ENCODE measurements at places on chromosomes 1 and 21.

DNA sequence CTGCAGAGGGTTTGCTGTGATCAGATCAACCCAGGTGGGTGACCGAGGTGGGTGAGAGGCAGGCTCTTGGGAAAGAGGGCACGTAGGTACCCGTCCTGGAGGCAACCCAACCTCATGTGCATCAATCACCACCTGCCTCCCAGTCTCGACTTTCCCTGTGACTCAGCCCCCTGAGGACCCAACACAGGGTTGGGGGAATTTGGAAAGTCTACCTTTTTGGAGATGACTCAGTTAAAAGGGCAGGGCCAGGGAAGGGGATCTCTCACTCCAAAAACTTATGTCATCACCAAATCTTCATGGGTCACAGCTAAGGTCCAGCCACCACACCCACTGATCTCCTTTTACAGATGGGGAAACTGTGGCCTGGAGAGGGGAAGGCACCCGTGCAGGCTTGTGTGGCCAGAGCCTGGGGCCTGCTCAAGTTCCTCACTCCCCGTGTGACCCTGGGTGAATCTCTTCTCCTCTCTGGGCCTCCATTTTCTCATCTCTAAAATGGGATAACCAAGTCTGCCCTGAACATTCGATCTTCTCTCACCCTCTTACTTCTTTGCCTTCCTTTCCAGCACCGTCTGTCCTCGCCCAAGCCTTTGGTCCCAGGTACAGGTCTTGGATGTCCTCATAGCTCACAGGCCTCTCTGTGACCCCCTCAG, 34.6 kb upstream of the WNT4 start:
- no peak for DNase-seq

GRCh38 chr1:169563019-169563615, 23.2 kb downstream of the F5 start:
- no peak for DNase-seq

- DNase-seq, result no peak
These were observed 56.6 kb downstream of the ADSS2 start for GRCh38 chr1:244394826-244395765.

DNA sequence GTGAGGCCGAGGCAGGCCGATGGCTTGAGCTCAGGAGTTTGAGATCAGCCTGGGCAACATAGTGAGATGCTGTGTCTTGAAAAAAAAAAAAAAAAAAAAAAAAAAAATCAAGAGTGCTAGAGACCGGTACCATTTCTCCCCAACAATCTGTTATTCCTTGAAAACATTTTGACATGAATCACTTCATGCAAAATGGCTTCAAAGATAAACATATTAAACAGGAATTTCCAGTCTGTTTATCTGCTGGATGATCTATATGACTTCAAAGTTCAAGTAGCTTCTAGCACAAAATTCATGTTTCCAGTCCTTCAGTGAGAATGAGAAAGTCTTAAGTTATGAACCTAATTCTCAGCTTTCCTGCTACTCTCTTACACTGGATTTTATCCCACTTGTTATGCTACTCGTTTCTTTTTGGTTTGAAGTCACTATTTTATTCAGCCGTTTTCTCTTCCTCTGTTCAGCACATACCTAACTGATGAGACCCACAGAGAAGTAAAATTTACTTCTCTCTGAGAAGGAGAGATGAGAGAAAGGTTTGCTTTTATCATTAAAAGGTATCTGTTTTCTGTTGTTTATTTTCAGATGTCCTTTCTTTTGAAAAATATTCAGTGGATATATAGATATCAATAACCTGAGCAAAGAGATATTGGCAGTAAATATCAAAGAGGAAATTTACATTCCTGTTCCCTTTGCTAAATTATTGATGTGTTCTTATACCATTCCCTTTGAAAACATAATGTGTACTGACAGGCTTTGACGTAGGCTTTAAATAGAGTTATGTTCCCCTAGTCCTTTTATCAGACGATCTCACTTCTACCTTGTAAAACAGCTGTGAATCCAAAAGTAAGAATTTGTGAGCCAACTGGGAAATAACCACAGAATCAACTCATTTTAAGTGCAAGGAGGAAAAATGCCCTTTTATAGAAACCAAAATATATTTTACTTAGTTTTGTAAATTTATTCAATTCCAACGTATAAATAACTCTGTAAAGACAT, 38.2 kb downstream of the CD46 start:
- no peak for DNase-seq

GRCh38 chr1:203353486-203353885, 2.6 kb upstream of the FMOD start:
- no peak for DNase-seq

DNA sequence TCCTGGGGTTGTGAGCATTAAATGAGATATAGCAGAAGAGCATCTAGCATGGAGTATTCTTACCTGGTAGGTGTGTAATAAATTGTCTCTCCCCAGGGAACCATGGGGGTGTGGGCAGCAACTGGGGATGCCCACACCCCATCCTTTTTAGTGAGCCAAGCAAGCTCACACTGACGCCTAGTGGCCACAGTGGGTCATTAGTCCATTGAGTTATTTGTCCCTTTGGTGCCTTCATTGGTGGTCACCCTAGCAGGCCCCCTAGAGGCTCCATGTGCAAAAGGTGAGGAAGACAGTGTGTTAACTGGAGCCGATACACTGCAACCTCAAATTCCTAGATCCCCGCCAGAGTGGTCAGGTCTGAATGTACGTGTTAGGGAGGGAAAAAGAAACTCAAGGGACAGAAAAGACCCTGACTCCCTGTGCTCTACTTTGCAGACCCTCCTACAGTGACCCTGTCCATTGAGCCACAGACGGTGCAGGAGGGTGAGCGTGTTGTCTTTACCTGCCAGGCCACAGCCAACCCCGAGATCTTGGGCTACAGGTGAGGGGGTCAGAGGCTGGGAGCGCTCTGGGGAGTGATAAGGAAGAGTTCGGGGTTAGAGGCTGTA, 93.3 kb upstream of the CD1D start:
- no peak for DNase-seq

DNA sequence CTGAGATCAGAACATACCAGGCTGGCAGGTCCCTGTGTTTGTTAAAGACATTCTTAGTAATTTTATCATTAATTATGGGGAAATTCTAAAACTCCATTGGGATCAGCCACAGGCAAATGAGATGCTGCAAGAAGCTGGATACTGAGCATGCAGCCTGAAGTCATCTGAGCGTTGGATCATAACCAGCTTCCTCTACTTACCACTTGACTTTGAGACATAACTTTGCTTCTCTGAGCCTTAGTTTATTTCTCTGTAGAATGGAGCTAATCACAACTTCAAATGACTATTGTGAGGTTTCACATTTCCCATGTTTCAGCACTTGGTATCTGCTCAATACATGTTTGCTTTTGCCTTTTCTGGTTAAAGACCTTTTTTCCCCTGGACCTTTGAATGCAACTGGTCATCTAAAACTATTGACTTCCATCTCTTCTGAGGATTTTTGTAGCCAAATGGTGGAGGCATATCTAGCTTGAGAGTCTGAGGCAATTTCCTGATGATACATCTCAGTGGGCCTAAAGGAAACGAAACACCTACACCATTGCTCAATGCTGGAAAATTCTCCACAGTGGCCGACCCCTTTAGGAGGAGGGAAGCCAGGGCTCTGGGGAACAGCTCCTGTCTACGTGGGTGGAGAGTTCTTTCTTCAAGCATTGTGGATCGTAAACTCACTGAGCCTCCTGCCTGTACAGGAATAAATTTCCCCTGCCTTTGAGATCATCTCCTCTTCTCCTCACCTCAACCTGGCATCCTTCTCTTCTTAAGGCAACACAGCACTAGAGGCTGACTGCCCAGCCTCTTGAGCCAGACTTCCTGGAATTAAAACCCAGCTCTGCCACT, 109.1 kb upstream of the HOOK1 start:
- no peak for DNase-seq

DNA sequence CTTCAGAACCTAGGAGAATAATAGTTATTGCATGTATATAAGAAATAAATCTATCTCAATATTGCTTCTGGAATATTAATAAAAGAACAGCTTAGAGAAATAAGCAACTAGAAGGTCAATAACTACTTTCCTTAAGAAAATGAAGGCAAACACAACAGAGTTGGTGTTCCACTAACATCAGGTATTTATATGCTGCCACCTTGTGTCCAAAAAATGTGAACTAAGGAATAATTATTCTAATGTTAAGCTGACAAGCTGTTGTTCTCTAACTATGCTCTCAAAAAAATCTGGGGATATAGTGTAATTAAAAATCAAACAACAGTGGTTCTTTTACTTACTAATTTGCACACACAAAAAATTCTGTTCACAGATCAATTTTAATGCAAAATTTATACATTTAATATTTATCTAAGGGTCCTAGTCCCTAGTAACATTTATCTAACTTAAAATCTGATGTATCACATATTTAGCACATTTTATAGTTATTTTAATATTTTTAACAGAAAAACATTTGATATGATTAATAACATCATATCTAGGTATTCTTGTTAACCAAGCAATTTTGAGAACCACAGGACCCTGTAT, 39.6 kb downstream of the UCHL5 start:
- no peak for DNase-seq

- DNase-seq, result no peak
These were observed 23.6 kb upstream of the PKP1 start for GRCh38 chr1:201259476-201260235.

GRCh38 chr1:218401998-218402785, 57.1 kb downstream of the TGFB2 start:
- DNase-seq, result no peak

GRCh38 chr1:85317560-85317959, 41.1 kb upstream of the BCL10 start:
- no peak for DNase-seq

- DNase-seq, result no peak
These were observed 40.6 kb downstream of the STUM start for GRCh38 chr1:226589008-226589733.

DNA sequence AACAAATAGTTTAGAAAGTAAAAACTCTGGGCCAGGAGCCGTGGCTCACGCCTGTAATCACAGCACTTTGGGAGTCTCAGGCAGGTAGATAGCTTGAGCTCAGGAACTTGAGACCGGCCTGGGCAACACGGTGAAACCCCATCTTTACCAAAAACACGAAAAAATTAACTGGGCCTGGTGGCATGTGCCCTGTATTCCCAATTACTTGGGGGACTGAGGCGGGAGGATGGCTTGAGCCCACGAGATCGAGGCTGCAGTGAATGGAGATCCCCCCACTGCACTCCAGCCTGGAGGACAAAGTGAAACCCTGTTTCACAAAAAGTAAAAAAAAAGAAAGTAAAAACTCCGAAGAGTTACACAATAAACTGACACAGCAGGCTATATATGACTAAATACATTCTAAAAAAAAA, 10.6 kb downstream of the CEP170 start:
- DNase-seq, result no peak

DNA sequence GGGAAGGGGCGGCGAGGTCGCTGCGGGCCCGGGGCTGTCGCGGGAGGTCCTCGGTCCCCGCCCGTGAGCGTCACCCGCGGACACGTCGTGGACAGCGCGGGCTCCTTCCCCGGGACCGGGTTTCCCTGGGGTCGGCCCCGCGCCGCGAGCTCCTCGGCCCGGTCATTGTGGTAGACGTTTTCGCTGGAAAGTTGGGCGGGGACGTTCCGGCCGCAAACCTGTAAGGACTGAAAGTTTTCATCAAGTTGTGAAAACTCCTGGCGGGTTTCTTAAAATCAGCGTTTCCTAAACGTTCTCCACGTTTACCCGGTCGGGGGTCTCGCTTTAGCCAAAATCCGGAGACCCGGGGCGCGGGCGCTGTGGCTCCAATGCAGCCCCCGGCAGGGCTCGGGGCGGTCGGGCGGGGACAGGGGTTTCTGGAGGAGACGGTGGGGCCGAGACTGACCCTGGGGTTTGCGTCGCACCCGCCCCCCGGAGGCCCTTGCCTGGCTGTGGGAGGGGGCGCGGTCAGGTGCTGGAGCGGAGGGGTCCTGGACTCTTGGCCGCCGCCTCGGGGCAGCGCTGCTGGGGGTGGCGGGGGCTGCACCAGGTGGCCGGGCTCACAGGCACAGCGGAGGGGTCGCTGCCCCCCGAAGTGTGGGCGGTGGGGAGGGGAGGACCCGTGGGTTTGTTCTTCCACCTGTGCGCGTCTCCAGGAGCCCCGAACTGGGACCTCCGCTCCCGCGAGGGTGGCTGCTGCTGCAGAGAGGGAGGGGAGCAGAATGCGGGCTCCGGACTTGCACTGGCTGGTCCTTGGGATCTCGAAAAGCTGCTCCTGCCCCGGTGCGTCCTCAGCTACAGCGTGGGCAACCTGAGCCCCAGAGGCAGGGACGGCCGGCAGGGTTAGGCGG, 827 bp downstream of the PRKCZ start:
- no peak for DNase-seq

GRCh38 chr1:226699166-226699565, 39.9 kb downstream of the ITPKB start:
- DNase-seq, result no peak

DNA sequence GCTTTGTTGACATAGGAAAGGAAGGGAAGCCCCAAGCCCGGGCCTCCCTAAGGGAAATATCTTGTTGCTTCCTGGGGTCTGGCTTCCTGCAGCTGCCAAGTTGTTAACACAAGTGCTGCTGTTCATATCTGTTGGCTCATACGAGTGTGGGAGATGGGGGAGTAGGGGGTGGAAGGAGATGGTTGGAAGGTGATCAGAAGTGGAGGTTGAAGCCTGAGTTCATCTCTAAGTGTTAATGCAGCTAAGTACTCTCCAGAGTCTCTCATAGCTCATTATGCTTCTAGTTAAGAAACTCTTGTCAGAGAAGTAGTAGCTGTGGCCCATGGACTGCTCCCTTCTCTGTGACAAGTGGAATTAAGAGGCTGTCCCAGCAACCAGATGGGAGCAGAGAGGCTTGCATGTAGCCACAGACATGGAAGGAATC, 319.2 kb upstream of the SPAG17 start:
- no peak for DNase-seq

GRCh38 chr1:118821801-118822200, 166.3 kb downstream of the TBX15 start:
- no peak for DNase-seq

DNA sequence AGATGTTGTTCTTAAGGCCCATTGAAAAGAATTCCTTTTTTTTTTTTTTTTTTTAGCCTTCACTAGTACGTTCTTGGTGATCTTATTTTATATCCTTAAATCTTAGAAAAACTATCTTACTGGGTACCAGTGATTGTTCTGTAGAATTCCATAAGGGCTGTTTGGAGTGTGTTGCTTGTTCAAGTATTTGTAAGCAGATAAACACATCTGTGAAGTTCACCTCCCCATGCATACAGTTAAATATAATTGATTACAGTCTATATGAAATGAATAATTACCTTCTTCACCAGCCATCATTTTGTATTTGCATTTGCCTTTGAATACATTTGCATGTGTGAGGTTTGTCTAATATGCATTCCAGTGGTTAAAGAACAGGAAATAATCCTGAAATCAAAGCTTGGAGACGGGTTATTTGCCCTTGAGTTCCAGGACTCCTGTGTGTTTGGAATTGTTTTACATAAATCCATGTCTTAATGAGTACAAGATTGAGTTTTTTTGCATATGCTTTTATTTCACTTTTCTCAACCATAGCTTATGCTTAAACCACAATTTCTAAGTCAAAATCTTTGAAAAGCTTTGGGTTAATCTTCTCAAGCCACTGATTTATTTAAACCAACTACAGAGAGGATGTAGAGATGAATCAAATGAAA, 73.1 kb downstream of the VPS13D start:
- no peak for DNase-seq

- no peak for DNase-seq
These were observed 69.7 kb downstream of the CC2D1B start for GRCh38 chr1:52296345-52296744.
